Upper lobe of left lung (tissue), 6 donors: ENCODE measurements at places on chromosomes 16 and 17.
A peak's percentile ranks its signal among the peaks of the same experiment; 100 is the strongest.

DNA sequence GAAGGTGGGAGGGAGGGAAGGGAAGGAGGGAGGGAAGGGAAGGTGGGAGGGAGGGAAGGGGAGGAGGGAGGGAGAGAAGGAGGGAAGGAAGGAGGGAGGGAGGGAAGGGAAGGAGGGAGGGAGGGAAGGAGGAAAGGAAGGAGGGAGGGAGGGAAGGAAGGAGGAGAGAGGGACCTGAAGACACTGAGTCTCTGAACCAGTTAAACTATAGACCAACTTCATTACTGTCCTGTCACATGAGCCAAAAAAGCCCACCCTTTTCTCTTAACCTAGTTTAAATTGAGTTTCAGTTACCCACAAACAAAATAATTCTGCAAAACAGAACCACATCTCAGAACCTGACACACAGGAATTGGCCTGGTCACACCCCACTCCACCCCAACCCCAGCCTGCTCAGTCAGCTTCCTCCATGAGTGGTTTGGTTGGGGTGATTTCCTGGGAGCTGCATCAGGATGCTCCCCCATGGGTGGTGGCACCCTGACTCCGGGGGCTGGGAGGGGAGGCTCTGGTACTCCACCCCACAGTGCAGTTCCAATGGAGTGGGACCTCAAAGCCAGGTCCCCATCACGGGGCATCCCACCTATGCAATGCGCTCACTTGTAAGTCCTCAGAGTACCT is 4.7 kb upstream of the PRR29 start:
- DNase-seq, result no peak

GRCh38 chr17:72005332-72006163 is 115.3 kb upstream of the SOX9 start:
- DNase-seq, result no peak

GRCh38 chr16:67305216-67306071 is 21.1 kb downstream of the KCTD19 start:
- DNase-seq, result no peak

GRCh38 chr17:35768797-35769196 is 8.1 kb downstream of the C17orf50 start:
- no peak for DNase-seq

DNA sequence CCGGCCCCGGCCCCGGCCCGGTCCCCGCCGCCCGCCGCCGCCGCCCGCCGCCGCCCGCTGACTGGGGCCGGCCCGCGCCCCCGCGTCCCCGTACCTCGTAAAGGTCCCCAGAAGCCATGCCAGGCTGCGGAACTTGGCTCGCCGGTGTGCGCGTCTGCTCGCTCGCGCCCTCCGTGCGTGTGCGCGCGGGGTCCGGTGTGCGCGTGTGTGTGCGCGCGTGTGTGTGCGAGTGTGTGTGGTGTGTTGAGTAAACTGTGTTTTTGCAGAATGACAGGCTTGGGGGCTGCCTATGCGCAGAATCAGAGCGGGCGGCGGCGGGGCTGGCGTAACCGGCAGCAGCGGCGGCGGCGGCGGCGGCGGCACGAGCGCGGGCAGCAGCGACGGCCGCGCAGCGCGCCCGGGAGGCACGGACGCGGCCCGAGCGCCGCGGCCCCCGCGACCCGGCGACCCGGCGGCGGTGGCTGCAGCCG is 307 bp downstream of the CDYL2 start:
- peak; percentile 92 for DNase-seq

DNA sequence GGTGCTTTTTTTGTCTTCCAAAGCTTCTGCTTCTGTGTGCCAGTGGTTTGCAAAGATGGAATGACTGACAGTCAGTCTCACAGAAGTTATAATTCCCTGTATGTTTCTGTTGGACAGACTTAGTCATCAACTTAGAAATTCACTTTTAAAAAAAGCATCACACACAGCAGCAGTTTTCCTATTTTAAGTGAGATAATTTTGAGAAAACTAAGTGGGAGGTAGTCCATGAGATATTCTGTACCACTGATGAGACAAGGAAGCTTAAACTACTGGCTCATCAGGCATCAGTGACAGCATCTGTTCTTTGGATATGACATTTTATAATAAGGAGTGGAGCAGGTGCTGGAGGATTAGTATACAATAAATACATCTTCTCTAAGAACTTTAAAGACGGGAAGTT is 20.0 kb downstream of the CNP start:
- DNase-seq, result no peak

DNA sequence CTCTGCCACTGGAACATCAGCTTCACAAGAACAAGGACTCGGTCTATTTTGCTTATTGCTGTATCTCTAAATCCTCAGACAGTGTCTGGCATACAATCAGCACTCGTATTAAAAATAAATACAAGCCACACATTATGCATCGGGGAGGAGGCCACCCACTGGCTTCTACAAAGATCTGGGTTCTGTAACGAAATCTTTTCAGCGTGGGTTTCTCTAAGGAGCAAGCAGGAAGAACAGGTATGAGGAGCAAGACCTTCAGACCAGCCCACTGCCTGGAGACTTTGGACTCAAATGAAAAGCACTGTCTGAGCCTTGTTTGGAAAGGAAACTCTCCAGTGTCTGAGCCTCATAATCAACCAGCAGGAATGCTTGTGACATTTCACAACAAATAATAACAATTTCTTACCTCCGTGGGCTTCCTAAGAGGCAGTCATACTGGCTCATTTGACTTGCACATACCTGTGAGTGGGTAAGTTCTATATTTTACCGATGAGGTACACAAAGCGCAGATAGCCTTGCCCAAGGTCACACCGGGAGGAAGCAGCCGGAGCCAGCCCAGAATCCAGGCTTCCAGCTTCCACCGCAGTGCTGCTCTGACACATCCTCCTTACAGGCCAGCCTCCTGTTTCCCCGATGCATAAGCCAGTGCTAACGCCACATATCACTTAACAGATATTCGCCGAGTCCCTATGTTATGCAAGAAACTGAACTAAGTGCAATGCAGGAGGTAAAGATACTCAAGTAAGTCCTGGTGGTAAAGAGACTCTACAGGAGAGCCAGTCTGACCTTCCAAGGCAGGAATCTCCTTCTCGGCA is 118.6 kb upstream of the TNRC6C start:
- DNase-seq, result no peak
